ENCODE measurements at places on chromosomes 2 and 18.

- no peak for DNase-seq
Observed at GRCh38 chr2:237378650-237379049, 35.3 kb downstream of the COL6A3 start.

- no peak for DNase-seq
Observed at GRCh38 chr2:85457877-85458316, 39.4 kb downstream of the SH2D6 start.

- DNase-seq, result no peak
Observed at GRCh38 chr2:186544255-186544675, 45.6 kb upstream of the ITGAV start.

DNA sequence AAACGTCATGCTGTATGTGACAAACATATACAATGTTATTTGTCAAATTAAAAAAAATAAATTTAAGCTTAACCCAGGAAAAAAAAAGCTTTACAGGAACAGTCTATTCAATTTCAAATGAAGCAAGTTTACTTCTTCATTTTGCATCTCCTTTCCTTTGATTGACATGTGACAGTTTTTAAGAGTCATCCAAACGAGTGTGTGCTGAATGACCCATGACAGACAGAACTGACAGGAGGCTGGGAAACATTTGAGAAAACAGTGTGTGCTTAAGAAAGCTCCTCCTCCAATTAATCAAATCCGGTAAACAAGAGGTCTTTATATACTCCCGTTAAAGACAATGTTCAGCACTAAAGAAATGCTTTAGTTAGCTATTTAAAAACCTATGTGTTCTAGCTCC is 177.7 kb downstream of the SRBD1 start:
- no peak for DNase-seq
